ENCODE measurements at places on chromosomes 5 and 9.

DNA sequence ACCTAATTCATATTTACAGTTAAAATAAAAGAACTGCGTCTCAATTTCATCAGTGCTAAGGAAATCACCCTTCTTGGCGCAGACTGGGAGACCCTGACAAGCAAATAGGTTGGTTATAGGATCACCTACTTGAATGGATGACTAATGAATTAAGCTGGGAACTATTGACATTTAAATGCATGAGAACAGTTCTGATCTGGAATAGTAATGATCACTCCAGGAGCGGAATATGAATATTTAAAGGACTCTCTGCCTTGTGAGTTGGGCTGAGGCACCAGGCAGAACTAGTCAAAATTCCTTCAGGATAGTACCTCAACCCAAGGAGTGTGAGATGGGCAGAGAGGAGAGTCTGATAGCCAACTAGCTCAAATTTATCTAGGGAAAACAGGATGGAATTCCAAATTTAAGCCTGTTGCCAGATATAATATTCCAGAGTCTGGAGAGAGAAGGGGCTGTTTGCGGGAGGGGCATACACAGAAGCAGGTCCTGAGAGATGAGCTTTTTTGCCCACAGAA lies 364.4 kb downstream of the CSNK1G3 start:
- DNase-seq, result no peak

- DNase-seq, result no peak
Measured at GRCh38 chr5:28310696-28311095, 1272.3 kb upstream of the CDH9 start.

DNA sequence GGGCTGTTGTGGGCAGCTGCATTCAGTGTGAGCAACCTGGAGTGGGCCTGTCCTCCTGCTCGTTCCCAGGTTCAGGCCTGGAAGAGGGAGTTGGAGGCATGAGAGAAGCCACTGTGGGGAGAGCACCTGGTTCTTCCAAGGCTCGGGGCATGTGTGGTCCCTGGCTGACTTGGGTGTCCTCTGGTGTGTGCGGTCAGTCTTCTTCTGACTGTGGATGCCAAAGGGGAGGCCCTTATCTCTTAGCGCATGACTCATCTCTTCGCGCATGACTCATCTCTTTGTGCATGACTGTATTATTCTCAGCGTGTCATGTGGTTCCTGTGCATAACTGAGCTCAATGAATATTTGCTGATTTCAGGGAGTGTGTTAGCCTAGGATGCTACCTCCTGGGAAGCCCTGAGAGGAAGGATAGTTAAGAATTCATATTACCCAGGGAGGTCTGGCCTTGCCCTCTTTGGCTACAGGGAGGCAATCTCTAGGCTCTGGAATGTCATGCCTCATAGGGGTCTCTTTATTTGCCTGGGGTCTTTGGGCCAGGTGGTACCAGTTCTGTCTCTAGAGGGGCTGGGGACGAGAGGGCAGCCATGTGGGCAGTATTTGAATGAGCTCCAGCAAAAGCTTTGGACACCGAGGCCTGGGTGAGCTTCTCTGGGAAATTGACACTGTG lies 188.7 kb downstream of the HSPA4 start:
- DNase-seq, result no peak

DNA sequence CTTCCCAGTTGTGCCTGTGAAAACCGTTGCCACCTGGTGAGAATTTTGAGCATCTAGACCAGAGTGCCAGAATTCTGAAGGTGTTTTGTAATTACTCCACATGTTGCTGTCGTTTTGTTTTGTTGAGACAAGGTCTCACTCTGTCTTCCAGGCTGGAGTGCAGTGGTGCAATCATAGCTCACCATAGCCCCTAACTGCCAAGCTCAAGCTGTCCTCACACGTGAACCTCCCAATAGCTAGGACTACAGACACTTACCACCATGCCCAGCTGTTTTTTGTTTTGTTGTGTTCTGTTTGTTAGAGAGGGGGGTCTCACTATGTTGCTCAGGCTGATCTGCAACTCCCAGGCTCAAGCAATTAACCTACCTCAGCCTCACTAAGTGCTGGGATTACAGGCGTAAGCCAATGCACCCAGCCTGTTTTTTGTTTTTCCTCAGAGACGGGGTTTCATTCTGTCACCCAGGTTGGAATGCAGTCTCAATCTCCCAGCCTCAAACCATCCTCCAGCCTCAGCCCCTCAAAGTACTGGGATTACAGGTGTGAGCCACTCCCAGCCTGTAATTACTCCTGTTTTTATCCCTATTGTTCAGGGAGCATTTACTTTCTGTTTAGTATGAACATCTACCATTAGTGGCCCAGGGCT lies 121.1 kb upstream of the DMRT1 start:
- DNase-seq, result no peak

- DNase-seq, result no peak
Measured at GRCh38 chr9:34171753-34172535, 6.9 kb upstream of the UBAP1 start.

DNA sequence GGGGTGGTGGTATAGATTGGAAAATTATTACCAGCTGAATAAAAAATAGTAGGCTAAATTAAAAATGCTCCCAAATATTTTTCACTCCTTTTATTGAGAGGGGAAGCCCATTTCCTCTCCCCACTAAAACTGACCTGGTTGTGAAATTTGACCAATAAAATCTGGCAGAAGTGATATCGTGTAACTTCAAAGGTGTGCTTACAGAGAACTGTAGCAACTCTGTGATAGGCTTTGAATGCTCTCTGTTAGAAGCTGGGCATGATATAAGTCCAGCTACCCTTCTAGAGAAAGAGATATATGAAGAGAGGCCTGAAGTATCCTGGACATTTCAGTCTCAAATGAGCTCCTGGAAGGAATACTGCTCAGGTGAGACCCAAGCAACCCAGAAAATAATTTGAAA lies 10.2 kb upstream of the RFK start:
- DNase-seq, result no peak

DNA sequence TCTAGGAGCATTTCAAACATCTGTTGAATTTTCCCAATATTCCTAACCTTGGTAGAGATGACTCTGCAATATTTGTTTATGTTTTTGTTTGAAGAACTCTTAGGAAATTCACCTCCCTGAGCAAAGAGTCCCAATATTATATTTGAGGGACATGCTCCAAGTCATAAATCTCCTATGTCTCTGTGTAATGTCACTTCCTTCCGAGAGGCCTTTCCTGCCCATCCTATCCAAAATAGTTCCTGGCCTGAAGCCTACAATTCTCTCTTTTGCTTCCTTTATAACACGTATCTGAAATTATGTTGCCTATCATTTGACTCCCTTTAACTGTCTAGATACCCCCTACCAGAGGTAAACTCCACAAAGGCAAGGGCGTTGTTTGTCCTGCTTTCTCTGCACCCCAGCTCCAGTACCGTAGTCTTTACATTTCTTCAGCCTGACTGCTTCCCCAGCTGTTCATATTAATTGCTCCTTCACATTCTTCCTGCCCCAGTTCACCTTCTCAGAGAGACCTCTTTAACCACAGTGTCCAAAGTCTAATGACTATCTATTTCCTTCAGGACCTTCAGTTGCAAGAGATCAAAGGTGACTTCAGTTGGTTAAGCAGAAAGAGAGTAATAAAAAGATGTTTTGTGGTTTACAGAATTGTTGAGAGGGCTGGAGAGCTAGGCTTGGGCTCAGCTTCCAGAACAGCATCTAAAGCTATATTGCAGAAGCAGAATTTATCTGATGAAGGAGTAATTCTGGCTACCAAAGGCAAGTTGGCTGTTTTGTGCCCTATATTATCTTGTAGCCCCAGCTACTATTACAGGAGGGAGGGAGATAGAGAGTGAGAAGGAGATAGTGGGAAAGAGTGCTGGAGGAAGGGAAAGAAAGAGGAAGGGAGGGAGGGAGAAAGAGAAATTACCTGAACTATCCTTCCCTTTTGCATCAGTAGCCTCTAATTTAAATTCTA lies 109.3 kb upstream of the TMEM161B start:
- no peak for DNase-seq

- DNase-seq, result no peak
Measured at GRCh38 chr9:13186091-13186490, 93.4 kb downstream of the MPDZ start.

- DNase-seq, result no peak
Measured at GRCh38 chr5:112289465-112289864, 129.6 kb downstream of the EPB41L4A start.

DNA sequence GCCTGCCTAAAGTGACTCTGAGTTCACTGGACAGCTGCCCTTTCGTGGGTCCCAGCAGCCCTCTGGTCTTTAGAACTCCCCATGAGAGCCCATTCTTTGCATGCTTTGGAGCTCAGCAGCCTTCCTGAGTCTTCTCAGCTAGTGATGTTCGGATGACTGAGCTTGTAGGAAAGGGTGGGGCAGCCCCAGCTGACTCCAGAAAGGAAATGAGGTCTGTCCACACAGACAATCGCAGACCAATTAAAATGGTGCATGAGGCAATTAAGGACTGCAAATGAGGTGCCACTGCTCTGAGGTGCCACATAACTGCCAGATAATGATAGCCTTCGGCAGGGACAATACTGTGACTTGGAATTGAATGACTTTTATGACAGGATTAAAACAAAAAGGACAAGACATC lies 25.4 kb upstream of the TOMM5 start:
- DNase-seq, result no peak

DNA sequence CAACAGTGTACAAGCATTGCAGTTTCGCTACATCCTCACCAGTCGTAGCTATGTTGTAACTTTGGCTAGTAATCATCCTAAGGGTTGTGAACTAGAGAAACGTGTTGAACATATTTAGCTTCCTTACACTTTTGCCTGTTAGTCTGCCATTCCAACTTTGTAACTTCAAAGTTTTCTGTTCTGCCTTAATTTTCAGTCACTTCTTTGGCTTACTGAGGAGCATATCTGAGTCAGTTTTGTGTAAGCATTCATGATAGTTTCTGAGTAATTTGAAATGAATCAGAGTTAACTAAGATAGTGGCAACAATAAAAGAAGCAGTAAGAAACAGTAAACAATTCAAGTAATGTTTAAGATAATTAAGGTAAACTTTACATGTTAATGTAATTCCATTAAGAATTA lies 58.9 kb upstream of the MCCC2 start:
- no peak for DNase-seq

DNA sequence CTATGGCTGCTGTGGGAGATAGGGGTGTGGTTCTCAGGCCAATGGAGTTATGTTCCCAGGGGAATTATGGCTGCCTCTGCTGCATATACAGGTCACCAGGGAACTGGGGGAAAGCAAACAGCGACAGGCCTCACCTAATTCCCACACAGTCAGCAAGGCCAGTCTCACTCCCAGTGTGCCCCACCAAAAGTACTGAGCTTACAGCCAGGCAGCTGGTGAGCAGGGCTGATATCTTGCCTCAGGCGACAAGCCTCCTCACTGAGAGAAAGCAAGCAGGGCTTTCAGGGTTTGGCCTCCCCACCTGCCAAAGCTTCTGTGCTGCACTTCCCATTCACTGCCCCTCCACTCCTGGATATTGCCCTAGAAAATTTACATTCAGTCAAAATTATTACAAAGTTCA lies 273.8 kb upstream of the TARS1 start:
- no peak for DNase-seq

DNA sequence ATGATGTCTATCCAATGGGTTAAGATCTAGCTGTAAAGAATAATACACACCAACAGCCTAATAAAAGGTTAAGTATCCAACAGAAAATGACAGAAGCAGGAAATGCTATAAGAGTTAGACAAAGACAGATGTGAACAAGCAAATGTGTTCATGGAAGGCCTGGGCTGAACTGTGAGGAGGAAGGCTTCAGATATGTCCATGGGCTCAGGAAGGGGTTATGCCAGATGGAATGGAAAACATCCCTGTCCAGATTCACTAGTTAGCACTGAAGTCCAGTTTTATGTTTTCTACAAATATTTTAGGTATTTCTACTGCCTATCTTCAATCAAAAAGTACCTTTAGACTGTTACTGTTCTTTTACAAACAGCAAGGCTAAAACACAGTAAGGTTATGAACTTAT lies 27.1 kb downstream of the ERAP1 start:
- DNase-seq, result no peak

DNA sequence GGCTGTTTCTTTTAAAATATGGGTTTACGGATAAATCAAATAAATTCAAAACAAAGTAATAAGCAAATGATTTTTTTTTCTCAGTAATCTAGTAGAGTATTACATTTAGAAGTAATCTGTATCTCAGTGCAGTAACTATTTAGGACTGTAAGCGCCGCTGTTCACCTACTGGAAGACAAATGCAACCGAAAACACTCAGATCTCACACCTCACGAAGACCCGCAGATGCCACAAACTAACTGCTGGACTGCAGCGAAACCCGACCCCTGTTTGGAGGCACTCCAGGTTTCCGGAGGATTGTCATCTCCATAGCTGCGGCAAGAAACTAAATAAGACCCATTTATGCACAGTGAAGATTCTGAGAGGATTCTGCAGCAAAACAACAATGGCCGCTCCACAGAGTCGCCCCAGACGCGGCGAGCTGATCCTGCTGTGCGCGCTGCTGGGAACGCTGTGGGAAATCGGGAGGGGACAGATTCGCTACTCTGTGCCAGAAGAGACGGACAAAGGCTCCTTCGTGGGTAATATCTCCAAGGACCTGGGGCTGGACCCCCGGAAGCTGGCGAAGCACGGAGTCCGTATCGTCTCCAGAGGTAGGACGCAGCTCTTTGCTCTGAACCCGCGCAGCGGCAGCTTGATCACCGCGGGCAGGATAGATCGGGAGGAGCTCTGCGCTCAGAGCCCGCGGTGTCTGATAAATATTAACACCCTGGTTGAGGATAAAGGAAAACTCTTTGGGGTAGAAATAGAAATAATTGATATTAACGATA lies at the start of gene PCDHGA8:
TSS of gene PCDHGA8 (plus strand) at position 205 of the 770 bp plus-strand sequence. CDS start at position 386, 181 bp downstream.
- no peak for DNase-seq

- DNase-seq, result no peak
Measured at GRCh38 chr9:84296146-84296843, 44.3 kb downstream of the SLC28A3 start.

GRCh38 chr5:6187501-6187900 lies 190.8 kb downstream of the MED10 start:
- no peak for DNase-seq

DNA sequence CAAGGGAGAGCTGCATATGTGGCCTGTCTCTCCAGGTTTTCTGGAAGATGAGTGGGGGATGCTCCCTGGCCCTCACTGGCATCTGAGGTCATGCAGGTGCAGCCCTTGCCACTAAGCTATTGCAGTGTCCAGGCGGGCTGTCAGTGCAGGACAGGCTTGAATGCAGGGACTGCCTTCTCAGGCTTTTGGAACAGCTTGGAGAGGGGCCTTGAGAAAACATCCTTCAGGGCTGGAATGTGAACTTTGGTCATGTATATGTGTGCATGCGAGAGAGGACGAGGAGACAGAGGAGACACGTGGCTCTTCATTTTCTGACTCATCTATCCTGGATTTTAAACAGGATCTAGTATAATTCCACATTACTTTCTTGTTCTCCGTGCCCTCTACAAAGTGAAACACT lies 90.3 kb downstream of the MACROH2A1 start:
- DNase-seq, result no peak

DNA sequence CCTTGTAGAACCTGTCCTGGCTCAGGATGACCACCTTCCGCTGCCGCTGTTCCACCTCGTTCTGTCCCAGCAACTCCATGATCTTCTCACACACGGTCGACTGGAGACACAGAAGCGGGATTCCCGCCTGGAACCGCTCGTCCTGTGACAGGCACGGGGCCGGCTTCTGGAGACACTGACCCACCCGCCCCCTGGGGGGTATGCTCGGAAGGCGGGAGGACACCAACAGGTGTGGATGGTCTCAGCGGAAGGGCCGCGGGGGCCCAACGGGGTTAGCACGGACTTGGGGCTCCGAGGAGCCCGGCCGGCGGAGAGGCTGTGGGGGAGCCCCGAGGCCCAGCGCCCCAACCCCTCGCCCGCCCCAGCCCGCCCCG lies 530 bp downstream of the UCK1 start:
- no peak for DNase-seq
